ENCODE measurements at places on chromosomes 7 and 10.

DNA sequence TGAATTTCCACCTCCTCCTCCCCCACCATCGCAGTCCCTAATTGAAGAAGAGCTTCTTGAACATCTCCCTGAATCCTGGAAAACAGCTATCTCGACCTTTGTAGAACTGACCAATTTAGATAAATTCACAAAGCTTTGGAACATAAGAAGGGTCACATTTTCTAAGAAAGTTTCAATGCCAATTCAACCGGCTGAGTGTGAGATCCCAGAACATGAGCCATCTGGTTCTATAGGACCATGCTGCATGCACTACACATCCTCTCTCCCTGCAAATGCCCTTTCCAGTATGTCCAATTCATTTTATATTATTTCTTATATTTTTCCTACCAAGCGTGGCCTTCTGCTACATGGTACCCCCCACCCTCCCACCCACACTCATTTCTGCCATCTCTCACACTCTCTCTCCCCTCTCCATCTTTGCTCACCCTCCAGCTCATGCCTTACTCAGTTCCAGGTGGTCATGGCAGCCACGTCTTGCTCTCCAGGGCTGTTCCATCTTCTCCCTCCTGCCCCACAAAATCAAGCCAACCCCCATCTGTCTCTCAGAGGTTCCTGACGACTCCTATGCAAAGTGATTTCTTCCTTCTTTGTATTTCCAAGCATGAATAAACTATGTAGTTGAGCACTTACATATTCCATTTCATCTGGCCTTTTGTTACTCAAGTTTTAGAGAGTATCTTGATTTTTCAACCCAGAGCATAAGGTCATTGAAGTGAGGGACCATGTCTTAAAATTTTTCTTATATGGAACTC, 19.3 kb downstream of the FRMD4A start:
- no peak for DNase-seq

GRCh38 chr7:6500691-6501090, 50.6 kb downstream of the GRID2IP start:
- no peak for DNase-seq

DNA sequence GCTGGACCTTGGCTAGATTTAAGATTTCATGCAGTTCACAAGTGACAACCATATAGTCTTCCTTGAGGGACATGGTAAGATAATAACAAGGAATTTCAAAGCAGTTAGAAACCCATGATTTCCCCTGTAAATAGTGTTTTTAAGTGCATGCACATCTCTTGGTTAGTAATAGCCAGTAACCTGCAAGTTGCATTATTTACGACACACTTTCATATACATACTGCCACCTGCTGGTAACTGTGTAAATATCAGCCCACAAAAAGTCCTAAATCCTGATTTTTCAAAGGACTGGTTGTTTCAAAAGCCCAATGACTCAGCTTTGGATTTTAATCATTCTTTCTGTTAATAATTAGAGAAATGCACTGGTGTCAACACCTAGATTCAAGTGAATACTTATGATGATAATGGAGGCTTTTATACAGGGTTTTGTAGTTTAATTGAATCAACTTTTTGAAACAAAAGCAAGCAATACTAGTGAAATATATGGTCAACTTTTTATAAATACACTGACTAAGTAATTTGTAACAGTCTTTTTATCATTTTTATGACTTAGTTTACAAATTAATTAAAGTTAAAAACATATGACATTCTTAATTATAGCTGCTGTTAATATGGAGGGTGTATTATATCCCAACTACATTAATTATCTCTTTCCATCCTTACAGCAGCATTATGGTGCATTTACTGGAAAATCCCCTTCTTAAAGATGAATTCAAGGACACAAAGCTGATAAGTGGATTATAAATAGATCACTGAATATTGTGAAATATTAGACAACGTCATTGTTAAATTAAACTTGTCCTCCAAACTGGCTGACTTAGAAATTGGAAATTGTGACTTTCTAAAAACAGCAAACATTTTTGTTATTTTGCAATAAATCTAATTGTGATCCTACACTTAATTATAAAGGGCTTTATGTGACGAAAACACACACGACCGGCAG, 367.7 kb upstream of the SEMA3D start:
- no peak for DNase-seq

- no peak for DNase-seq
Observed at GRCh38 chr7:105055084-105055483, 41.1 kb downstream of the KMT2E start.

- DNase-seq: no peak
Observed at GRCh38 chr7:3191548-3191947, 109.5 kb upstream of the SDK1 start.

DNA sequence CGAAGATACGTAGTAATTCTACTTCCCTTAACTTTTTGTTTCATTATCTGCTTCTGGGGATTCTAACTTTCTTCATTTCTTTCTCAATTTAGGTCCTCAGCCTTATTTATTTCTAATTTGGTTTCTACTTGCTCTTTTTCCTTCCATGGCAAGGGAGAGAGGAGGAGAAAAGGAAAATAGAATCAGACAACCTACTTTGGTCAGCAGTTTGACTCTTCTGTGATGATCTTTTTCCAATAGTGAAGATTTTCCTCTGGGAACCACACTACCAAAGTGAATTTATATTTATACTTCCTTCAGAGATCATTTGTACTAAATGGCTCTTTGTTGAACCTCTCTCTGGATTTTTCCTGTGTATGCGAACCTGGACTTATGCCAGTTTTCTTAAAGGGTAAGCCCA, 90.2 kb downstream of the TMEM26 start:
- no peak for DNase-seq

GRCh38 chr7:79034730-79035129, 418.7 kb downstream of the MAGI2 start:
- no peak for DNase-seq

GRCh38 chr7:157545681-157546060, 208.9 kb downstream of the DNAJB6 start:
- no peak for DNase-seq
